ENCODE measurements at places on chromosomes 1 and 21.

DNA sequence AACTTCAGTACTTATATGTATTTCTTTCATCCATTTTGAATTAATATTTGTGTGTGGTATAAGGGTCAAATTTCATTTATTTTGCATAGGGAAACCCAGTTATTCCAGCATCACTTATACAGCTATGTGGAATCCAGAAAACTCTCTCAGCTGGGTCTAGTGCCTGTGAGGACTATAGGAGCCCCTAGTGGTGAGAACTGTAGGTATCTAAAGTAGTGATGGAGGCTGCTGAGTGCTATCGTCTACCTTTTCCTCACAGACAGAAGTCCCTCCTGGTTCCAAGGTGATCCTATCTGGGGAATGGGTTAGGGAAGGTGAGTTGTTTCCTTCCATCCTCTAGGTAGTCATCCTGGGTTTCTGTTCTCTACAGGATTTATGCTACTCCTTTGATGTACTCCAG, 352.0 kb upstream of the C1orf87 start:
- DNase-seq: no peak

GRCh38 chr1:50108497-50109059, at the start of gene ELAVL4:
Gene ELAVL4, plus strand, starts transcription at chr1:50108920. Its CDS starts 270 bp downstream, at chr1:50109190.
- DNase-seq: no peak

- DNase-seq: no peak
These were observed 235.8 kb downstream of the TRABD2B start for GRCh38 chr1:47761201-47761930.

DNA sequence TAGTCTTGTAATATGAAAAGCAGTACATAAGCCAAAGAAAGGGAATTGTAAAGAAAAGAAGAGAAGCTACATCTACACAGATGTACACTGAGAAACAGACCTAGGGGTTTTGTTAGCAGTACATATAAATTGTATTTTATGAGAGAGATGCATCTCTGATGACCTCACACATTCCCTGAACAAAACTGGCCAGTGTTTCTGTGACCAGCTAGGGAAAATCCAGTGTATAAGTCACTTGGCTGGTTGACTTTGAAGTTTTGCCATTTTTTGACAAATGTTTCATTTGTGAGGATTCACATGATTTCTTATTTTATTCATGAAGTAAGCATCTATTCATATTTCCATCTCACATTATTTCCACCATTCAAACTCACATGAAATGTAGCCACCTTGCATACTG, 28.3 kb upstream of the DYNLT5 start:
- DNase-seq: no peak

GRCh38 chr21:35451276-35451675, 402.2 kb upstream of the RUNX1 start:
- no peak for DNase-seq

GRCh38 chr1:185066181-185066580, 20.8 kb downstream of the RNF2 start:
- DNase-seq: no peak

- no peak for DNase-seq
These were observed 84.4 kb downstream of the STUM start for GRCh38 chr1:226632922-226633351.

GRCh38 chr1:9593492-9594465, 5.1 kb downstream of the TMEM201 start:
- peak; percentile 86 for DNase-seq

- DNase-seq: no peak
These were observed 16.9 kb upstream of the THRAP3 start for GRCh38 chr1:36207339-36207738.

GRCh38 chr1:193019442-193020026, 39.6 kb downstream of the UCHL5 start:
- peak; percentile 39 for DNase-seq

DNA sequence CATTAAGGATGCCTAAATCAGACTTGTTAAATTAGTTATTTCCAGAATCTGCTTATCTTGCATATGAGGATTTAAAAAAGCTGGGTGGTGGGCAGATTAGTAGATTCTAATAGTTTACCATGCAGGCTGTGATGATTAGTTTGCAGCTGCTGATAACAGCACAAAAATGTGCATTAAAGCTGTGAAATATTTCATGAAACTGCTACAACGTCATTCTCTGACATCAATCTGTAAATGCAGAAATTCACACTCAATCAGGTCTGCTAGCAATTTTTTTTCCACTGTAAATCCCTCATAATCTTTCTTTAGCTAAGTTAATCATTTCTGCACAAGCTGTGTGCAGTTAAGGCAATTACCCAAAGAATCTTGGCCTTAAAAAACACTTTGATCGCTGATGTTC, 9.3 kb upstream of the RPE65 start:
- no peak for DNase-seq

- DNase-seq: no peak
These were observed 13.3 kb downstream of the APCS start for GRCh38 chr1:159600894-159601293.

DNA sequence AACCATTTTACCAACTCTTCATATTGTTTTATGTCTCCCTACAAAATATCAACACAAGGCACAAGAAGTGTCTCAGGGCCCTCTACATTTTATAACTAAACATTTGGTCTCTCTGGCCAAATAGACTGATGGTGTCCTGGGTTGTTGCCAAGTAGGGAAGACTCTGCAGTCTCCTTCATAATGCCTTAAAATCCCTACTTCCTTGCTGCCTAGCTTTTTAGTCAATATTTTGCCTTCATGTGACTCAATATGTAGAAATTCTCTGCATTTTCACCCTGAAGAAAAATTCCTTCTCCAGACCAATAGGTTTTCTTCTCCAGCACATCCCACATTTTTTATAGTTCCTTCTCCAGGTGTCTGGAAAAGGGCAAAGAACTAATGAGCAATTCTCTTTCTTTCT, 72.6 kb upstream of the IPO9 start:
- no peak for DNase-seq
